ENCODE measurements at places on chromosomes 1 and 21.

GRCh38 chr1:203340112-203340790, 10.7 kb downstream of the FMOD start:
- peak; percentile 72 for DNase-seq

DNA sequence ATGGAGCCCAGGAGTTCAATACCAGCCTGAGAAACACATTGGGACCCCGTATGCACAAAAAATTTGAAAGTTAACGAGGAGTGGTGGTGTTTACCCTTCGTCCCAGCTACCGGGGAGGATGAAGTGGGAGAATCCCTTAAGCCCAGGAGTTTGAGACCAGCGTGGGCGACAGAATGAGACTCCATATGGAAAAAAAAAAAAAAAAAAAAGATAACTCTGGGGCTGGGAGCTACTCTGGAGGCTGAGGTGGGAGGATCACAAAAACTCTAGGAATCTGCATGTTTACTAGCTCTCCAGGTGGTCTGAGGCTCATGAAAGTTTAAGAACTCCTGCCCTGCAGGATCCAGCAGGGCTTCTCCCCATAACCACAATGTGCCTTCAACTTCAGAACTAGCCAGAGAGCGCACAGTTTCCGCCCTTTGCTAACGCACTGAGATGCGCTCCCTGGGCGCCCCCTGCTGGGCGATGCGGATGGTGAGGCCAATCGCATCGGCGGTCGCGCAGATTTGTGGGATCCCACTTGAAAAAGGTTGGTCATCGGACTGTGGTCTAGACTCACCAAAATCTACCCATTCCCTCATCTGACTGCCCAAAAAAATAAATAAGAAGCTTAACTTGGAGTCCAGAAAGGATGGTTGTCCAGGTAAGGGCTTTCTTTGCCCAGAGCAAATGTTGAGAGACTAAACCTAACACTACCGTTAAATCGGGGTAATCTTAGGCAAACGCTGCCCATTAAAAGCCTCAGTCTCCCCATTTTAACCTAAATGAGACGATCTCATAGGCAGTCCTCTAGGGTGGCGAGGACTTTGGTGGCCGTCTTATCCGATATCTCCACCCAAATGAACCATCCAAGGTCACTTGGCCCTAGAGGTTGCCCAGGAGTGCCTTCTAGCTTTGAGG, 8.8 kb downstream of the ZNF683 start:
- peak; percentile 57 for DNase-seq

GRCh38 chr21:41369105-41369919, 7.5 kb downstream of the MX2 start:
- no peak for DNase-seq

DNA sequence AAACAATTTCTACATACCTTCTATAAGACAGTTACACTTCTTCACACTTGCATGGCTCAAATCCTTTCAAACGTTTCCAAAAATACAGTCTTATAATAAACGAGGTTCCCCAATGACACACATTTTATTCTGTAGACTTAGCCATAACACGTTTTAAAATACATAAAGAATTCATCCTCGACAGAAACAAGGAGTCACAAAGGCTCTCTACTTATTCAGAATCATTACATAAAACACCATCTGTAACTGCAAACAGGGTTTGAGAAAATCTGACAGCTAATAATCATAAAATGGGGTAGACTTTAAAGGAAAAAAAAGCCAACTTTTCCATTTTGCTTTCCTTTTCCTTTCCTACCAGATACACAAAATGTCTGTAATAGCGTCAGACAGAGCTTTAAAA, 1.8 kb downstream of the PIK3R3 start:
- no peak for DNase-seq

DNA sequence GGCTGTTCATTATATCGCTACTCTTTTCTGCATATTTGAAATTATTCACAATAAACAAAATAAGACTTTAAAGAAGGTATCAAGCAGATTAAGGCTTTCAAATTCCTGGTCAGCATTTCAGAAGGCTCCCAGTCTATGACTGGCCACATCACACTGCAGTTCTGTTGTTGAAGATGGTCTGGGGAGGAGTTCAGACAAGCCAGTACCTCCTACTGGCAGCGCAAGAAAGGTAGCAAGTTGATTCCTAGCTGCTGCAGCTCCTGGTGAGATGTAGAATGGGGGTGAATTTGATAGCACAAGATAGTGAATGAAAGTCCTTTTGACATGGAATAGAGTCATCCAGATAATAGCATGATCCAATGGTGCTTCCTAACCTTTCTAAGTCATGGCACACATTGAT, 88.2 kb upstream of the BEND5 start:
- no peak for DNase-seq

DNA sequence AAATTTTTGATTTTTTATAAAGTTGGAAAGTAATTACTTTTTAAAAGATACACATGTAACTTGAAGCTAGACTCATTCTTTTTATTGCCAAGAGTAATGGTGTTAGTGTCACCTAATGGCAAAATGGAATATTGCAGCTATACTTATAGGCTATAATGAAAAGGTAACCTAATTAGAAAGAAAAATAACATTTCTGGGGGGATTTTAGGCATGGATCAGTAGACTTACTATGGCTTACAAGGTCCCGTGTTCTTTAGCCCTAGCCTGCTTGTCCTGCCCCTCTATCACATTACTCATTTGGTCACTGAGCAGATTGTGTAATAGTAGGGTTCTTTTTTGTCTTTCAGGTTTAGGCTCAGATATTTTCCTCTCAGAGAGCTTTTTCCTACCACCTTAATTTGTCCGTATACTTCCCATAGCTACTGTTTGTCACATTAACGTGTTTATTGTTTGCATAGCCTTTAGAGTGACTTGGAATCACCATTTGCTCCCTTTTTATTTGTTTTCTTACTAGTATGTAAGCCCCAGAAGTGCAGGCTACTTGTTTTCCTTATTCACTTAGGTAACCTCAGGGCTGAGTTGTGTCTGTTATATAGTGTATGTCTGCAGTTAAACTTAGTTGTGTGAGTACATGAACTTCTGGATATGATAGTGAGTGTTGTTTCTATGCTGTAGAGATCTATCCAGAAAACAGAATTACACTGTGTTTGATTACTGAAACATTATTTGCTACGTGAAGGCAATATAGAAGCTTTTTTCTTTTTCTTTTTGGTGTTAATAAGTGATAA, 58.7 kb downstream of the RABGAP1L start:
- peak; percentile 51 for DNase-seq

DNA sequence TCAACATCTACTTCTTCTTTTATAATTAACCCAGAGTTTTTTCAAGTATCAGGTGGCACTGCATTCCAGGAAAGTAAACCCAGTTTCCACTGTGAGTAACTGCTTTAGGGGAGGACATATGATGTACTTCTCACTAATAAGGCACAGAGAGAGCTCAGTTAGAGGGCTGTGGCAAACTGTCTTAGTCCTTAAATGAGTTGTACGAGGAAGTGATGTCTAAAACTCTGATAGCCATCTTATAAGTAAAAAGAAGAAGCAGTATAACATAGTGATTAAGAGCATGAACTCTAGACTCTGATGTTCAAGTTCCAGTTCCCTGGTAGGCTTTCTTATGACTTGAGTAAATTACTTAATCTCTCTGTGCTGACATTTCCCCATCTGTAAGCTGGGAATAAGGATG, 58.7 kb upstream of the PTGS2 start:
- DNase-seq: no peak

- peak; percentile 93 for DNase-seq
Observed at GRCh38 chr1:150213170-150214098, 22.5 kb downstream of the ANP32E start.

DNA sequence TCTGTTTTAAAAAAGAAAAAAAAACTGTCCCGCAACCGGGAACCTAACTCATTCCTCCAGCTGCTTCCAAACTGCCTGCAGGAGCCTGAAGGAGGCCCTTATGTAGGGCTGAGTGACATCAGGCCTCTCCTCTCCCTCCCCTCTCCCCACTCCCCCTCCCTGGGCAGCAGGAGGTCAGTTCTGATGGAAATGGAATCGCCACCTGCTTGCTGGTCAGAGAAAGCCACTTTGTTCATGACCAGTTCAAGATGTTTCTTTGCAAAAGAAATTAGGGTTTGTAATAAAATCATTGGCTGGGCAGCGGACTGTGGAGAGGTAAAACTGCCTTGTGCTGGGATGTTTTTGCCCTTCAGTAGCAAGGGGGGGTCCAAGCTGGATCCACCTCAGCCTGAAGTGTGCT, at the start of gene MAP1LC3C:
Gene MAP1LC3C (minus strand): TSS at position 73 of the 400 bp plus-strand sequence. CDS start 90 bp downstream, outside the sequence.
- DNase-seq: no peak

GRCh38 chr21:45557616-45558043, 15.4 kb upstream of the SLC19A1 start:
- no peak for DNase-seq

DNA sequence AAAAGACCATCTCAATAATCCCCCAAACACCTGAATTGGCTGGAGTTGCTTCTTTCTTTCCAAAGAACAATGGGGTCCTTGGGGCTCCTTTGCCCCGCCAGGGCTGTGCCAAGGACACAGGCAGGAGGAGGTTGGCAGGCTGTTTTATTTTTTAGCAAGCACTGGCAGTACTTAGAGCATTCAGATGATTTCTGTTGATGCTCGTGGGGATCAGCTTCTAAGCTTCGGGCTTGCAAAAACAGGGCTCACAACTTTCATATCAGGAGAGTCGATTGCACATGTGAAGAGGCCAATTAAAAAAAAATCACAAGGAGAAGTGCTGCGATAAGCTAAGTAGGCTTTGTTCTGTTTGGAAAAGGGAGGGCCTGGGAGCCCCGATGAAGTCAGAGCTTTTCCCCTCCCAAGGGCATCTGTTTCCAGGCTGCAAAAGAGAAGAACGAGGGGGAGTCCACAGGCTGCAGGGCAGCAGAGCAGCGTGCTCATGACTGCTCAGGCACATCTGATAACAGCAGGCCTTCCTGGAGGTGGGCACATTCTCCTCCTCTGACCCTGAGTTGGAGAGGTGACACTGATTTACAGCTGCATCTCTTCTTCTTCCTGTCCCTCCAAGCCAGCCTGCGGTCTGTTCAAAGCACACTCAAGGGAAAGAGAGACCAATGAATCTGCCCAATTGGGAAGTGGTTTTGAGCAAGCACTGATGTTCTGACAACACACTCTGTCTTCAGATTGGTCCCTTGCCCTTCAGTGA, 27.3 kb upstream of the BCAR3 start:
- no peak for DNase-seq

- DNase-seq: no peak
Observed at GRCh38 chr1:76939050-76939816, 72.0 kb downstream of the ST6GALNAC5 start.

DNA sequence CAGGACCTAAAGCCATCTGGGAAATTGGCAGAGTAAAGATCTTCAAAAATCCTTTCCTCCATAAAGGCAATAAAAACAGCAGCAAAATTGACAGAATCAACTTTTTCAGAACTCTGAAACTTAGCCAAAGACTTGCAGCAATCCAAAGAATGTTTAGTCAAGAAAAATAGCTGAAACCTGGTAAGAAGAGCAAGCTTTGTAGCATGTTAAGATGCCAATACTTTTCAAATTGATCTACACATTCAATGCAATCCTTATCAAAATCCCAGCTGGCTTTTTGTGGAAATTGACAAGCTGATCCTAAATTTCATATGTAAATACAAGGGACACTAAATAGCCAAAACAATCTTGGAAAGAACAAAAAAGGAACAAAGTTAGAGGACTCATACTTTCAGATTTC, 23.8 kb upstream of the FAM163A start:
- no peak for DNase-seq

Measured in AML-193 (cell line).